ENCODE measurements at places on chromosomes 13 and 19.
A peak's percentile ranks its signal among the peaks of the same experiment; 100 is the strongest.

GRCh38 chr13:93875547-93875946 lies 603.9 kb downstream of the DCT start:
- DNase-seq: no peak

DNA sequence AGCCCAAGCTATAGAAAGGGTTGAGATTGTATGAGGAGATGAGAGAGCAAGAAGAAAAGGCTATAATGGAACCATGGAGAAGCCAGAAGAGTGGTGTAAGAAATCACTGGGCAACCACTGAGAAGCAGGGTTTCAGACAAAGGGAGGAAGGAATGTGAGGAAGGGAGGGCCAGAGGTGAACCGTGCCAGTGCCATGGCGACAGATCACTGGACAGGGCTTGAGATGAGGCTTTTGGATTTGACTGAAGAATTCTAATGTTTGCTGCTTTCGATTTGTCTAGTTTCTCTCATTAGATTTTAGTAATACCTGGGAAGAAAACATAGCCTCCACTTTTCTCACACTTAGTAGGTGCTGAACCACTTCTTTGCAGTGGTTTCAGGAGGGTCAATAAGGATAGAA lies 6.3 kb upstream of the GPR183 start:
- no peak for DNase-seq

DNA sequence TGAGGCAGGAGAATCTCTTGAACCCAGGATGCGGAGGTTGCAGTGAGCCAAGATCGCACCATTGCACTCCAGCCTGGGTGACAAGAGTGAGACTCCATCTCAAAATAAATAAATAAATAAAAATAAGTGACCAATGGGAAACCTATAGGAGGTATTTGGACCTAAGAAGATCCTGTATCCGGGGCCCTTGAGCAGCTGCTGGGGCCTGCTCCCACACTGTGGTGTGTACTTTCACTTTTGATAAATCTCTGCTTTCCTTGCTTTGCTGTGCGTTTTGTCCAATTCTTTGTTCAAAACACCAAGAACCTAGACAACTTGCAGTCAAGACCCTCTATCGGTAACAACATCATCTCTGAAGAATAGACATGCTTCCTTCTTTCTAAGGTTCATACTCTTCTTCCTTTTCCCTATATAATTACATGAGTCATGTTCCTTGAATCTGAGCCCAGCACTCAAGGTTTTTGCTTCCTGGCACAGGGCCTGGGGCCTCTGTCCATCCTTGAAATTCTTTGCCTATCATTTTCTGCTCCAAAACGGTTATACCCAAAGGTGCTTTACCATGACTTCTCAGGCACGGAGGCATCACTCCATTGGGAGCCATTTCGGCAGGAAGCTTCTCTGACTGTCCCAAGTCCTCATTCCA lies 14.2 kb upstream of the PNMA8C start:
- DNase-seq: no peak

DNA sequence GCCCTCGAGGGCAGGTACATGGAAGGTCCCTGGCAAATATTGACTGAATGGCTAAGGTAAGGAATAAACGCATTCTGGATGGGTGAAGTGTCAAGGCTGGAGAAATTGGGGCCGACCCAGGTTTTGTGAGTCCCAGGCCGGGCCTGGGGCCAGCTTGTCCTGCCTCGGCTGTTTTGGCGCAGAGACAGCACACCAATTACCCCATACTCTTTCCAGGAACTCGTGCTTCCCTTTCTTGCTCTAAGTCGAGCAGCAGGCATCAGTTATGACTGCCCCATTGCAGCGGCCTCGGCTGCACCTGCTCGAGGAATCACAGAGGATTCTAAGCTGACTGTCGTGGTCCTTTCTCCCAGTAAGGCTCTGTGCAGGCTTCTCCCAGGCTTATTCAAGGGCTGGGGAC lies 67.1 kb downstream of the ZNF536 start:
- no peak for DNase-seq

DNA sequence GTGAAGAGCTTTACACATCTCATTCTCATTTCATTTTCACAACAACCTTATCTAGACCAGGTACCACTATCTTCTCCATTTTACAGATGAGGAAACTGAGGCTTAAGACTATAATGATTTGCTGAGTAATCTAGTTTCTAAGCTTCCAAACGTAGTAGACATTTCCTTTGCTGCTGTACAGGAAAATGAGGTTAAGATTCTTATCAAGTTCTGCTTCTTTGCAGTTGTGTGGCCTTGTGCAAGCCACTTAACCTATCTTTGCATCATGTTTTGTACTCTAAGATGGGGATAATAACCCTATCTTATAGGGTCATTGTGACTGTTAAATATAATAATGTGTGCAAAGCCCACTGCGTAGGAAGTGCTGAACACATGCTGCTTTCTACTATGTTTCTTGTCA lies 307.9 kb downstream of the HS6ST3 start:
- no peak for DNase-seq

DNA sequence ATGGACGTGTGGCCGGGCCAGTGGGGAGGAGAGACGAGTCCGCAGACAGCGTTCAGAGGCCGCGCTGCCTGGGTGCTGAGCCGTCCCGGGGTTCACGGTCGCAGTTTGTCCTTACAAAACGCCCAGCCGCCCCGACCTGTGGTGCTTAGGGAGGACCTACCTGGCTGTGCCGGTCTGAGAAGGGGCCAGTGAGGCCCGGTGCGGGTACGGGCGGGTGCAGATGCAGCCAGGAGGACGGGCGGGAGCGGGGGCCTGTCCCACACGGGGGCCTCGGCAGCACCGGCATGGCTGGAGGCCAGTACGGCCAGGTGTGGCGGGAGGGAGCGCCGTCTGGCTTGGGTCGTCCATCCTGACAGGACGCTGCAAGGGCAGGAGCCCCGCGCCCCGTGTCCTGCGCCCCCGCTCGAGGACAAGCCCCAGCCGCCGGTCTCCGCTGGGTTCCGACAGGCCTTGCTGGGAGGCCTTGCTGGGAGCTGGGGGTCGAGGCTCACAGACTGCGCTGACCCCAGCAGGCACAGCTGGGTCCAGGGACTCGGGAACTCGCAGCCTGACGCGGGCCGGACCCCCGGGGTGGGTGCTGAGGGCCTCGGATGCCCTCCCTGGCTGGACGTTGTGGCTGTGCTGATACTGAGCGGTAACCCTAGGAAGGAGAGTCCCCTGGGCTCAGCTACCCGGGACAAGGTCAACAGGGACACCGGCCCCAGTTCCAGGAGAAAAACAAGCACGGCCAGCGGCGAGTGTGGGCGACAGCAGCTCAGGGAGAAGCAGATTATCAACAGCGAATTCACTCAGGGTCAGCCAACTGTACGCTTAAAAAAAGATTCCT lies 5.3 kb upstream of the PROZ start:
- no peak for DNase-seq

GRCh38 chr13:88586263-88586662 lies 915.1 kb downstream of the SLITRK5 start:
- no peak for DNase-seq

GRCh38 chr19:45920458-45920857 lies 5.9 kb upstream of the NANOS2 start:
- no peak for DNase-seq

DNA sequence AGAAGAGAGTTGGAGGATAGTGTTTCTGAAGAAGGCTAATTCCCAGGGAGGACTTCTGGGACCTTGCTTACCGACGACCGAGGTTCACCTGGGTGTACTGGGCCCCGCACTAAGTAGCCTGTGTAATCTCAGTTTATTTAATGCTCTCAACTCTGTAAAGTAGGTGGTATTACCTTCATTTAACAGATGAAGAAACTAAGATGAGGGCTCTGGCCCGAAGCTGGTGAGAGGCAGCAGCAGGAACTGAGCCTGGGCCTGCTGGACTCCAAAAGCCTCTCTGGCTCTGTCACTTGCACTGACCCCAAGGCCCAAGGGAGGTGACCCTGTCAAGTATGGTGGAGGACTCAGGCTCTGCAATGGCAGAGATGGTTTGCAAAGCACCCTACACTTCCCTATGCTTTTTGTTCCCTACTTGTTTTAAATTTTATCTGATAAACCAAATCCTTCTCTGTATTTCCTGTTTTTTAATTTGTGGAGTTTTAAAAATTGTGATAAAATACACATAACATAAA lies 50.6 kb downstream of the GGACT start:
- DNase-seq: no peak

GRCh38 chr19:2421581-2422306 lies 5.6 kb downstream of the TIMM13 start:
- DNase-seq: no peak

DNA sequence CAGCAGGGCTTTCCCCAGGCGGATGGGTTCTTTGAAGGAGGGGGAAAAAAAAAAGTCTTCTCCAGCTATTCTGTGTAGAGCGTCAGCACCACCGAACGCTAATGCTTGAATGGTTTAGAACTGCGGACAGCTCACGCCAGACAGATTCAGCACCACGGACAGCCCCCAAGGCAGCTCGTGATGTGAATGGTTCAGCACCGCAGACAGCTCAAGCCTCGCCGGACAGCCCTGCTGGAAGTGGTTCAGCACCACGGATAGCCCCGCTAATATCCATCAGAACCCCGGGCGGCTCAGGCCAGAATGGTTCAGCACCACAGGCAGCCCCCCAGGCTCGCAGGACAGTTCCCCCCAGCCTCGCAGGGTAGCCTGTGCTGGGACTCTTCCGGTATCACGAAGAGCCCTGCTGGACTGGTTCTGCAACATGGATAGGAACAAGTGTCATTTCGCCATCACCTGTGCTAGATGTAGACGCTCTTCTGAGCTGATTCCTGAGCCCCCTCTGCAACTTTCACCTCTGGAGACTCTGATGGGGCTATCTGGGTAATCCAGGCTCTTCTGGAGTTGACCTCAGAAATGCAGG lies 4.9 kb upstream of the SMIM17 start:
- no peak for DNase-seq

DNA sequence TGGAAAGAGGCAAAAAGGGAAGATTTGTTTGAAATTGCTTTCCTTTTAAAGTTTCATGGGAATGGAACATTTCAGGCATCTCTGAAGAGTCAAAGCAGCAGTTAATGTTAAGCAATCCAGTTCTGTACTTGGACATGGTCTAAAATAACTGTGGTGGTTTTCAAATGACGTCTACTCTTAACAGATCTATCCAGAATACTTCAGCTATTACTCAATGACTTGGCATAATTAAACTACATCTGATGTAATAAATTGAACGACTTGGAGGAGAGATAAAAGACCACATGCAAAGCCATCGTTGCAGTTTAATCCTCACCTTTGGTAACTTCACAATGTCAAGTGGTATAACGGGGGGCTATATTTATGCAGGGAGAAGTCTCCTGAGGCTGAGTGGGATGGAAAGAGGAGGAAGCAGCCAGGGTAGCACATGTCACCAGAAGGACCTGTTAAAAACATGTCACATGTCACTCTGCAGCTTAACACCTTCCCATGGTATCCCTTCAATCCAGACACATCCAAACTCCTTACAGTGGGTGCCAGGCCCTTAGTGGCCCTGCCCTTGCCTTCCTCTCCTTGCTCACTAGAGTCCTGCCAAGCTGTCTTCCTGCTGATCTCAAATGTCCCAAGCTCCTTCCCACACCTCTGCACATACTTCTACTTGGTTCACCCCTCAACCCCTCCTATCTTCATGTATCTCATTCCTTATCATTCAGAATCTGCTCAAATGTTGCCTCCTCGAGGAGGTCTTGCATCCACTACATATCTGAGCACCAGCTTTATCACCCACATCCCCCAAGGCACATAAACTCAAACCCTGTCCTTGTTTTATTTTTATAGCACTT lies 327.8 kb downstream of the SUCLA2 start:
- DNase-seq: no peak

- DNase-seq: no peak
These were observed 192.0 kb upstream of the SOX1 start for GRCh38 chr13:111874981-111875380.

DNA sequence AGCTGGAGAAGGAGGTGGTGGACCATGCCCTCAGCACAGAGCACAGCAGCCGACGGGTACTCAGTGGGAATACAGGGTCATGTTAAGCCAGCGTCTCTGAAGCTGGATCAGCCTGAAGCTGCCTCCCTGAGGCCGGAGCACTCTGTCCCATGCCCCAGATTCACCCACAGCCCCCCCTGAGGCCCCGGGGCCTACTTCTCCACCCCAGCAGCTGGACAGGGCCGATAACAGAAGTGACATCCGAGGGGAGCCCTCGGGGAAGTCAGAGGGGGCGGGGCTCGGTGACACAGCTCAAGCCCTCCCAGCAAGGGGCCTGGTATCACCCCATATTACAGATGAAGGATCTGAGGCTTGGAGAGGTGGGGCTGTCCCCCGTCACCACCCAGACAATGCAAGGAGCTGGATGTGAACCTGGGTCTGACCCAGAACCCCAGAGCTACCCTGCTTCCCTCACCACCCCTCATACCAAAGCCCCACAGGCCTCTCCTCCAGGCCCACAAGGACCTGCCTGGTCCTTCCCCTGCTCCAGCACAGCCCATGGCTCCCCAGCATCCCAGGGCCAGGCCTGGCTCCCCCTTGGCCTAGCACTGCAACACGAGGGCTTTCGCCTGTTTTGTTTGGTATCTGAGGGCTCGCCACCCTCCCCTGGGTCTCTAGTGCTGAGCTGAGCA lies 5.7 kb downstream of the R3HDM4 start:
- DNase-seq: no peak

- DNase-seq: peak; percentile 60
These were observed 1.3 kb upstream of the FFAR1 start for GRCh38 chr19:35346193-35347052.

GRCh38 chr19:23956051-23956450 lies 41.4 kb downstream of the ZNF726 start:
- no peak for DNase-seq

DNA sequence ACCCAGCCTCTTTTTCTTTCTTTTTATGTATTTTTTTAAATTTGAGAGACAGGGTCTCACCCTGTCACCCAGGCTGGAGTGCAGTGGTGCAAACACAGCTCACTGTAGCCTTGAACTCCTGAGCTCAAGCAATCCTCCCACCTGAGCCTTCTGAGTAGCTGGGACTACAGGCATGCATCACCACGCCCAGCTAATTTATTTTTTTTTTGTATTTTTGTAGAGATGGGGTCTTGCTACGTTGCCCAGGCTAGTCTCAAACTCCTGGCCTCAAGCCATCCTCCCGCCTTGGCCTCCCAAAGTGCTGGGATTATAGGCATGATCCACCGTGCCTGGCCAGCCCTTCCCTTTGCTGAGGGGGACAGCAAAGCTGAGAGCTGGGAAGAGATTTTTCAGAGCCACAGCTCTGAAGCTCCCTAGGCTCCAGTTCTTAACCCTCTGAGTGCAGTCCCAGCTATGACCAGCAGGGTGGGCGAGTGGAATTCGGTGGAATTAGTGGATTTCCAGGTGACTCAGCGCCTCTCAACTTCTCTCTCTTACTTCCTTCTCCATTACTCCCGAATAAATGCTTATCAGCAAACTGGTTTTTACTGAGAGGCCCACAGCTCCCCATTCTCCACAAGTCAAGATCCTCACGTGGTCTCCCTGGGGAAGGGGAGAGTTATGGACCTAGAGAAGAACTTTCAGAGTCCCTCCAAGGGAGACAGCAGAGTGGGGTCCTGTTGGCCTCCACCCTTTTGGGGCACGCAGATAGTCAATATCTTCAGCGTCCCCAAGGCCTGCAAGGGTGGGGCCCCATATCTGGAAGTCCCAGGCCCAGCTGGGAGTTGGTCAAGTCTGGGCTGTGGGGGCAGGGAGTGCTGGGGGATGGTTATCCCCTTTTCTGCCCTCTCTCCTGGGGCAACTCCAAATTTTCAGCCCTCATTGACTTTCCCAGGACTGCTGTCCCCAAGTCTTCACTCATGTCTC lies 1.2 kb downstream of the BLVRB start:
- DNase-seq: peak; percentile 63

Measured in T follicular helper cell (primary cell).